ENCODE measurements at places on chromosomes 11 and 22.

- peak; percentile 65 for DNase-seq
These were observed at the start of gene BCO2 for GRCh38 chr11:112174789-112175598. BCO2 (plus strand) TSS chr11:112175512; CDS start chr11:112175602, 90 bp downstream.

DNA sequence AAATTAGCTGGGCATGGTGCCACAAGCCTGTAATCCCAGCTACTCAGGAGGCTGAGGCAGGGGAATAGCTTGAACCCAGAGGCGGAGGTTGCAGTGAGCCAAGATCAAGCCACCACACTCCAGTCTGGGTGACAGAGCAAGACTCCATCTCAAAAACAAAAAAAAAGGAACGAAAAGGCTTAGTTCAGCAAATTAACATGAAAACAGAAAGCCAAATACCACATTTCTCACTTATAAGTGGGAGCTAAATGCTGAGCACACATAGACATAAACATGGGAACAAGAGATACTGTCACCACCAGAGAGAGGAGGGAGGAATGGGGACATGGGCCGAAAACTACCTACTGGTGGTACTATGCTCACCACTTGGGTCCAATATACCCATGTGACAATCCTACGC is 38.6 kb downstream of the SCGB1A1 start:
- no peak for DNase-seq

GRCh38 chr11:7457211-7457610 is 28.1 kb upstream of the OLFML1 start:
- DNase-seq: no peak

GRCh38 chr11:111186308-111186915 is 59.1 kb upstream of the POU2AF2 start:
- DNase-seq: peak; percentile 37

- no peak for DNase-seq
These were observed 15.9 kb upstream of the NFRKB start for GRCh38 chr11:129911298-129911697.

GRCh38 chr11:26806219-26806618 is 84.4 kb upstream of the SLC5A12 start:
- DNase-seq: no peak

GRCh38 chr11:108628326-108628725 is 34.8 kb upstream of the EXPH5 start:
- no peak for DNase-seq

GRCh38 chr11:1450949-1451710 is 35.4 kb downstream of the MOB2 start:
- DNase-seq: peak; percentile 34
